ENCODE measurements at places on chromosomes 16 and 17. TPM values are rescaled to one million over a fixed set of nuclear protein-coding genes. Genes with fewer than 3 reads are reported as not detected.

DNA sequence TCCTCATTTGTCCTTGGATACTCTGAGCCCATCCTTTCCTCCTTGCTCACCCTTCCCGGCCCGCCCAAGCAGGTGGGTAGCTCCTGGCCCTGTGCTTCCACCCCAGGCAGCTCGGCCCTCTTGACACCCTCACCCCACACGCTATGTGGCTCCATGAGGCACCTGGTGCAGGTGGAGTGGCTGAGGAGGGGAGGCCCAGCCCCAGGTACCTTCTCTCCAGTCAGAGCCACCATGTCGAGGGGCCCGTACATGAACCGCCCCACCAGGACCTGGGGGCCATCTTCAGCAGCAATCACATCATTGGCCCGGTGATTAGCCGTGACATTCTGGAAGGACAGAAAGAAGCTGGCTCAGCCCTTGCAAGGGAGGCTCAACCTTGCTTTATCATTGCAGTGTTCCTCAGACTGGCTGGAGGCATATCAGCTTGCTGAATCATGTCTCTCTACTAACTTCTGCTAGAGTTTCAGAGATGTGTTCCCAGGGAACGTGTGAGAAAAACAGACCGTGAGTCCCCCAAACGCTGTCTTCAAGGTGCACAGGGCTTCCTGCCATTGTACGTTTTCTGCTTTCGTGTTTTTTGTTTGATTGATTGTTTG is 20.3 kb downstream of the PIMREG start:
- no peak overlapping the region for H3K27ac ChIP-seq
- no peak for DNase-seq
- H3K27me3 ChIP-seq, result no peaks in the 10 kb centered on the region
- H3K36me3 ChIP-seq, result no peaks in the 10 kb centered on the region

GRCh38 chr17:32523017-32523680 is 36.4 kb downstream of the CDK5R1 start:
- no peaks in the 10 kb centered on the region for H3K27me3 ChIP-seq
- no peak overlapping the region for H3K27ac ChIP-seq
- DNase-seq, result no peak
- no peaks in the 10 kb centered on the region for H3K36me3 ChIP-seq
- H3K4me3 ChIP-seq, result no peak overlapping the region

DNA sequence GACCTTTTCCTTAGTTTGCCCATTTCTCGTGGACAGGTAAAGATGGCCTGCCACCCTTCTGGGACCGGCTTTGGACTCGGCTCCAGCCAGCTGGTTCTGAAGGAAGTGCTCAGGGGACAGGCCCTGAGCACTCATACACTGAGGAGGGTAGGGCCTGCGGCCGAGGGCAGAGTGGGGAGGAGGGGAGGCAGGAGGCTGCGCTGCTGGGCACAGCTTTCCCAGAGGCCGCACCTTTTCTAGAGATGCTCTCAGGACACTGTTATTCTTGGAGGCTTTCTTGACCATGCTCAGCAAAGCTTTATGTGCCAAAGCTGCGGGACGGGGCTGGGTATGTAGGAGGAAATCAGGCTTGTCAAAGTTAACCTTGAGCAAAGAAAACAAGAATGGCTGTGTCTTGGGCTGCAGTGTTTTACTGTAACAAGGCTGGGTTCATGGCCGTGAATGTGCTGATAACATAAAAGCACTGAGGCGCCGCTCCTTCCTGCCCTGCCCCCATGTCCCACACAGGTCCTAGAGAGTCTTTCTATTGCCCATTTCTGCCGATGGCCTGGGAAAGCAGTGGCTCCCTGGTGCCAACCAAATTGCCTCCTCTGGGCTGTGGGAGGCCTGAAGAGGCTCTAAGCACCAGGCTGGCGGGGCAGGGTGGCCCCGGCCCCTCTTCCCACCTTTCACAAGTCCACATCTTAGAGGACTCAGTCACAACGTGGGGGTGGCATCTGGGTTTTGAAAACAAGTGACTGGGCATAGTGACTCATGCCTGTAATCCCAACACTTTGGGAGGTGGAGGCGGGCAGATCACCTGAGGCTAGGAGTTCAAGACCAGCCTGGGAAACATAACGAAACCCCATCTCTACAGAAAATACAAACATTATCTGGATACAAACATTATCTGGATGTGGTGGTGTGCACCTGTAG is 22.3 kb upstream of the TIMP2 start:
- DNase-seq, result no peak
- peak overlapping the region; percentile 0 for H3K27ac ChIP-seq
- no peaks in the 10 kb centered on the region for H3K36me3 ChIP-seq

- no peaks in the 10 kb centered on the region for H3K36me3 ChIP-seq
- no peaks in the 10 kb centered on the region for H3K4me1 ChIP-seq
- no peak overlapping the region for H3K4me3 ChIP-seq
- no peak for DNase-seq
- no peak overlapping the region for H3K27ac ChIP-seq
These were observed 11.9 kb upstream of the SLC38A10 start for GRCh38 chr17:81306898-81307510.

- no peaks in the 10 kb centered on the region for H3K4me1 ChIP-seq
- no peak overlapping the region for H3K4me3 ChIP-seq
- no peaks in the 10 kb centered on the region for H3K27me3 ChIP-seq
These were observed 52.3 kb upstream of the LGALS9 start for GRCh38 chr17:27578718-27579085.

The SEPTIN12 gene
- total RNA-seq, result not detected

The ARHGAP44 gene
- total RNA-seq, result 18.2 TPM

The DNAAF1 gene
- 8.2 TPM for total RNA-seq

Measured in uterus (tissue), 4 donors.